Stimulated activated CD8-positive, alpha-beta memory T cell treated with anti-CD3 and anti-CD28 coated beads, Interleukin-12 subunit alpha, Interleukin-12 subunit beta, amount 100 ng/mL, for 4 hours (primary cell): ENCODE measurements at places on chromosomes 11 and 22.

GRCh38 chr11:106043540-106043939 lies 21.5 kb upstream of the MSANTD4 start:
- DNase-seq, result no peak

GRCh38 chr11:102615077-102615893 lies 9.8 kb downstream of the MMP20 start:
- no peak for DNase-seq

- DNase-seq, result no peak
Observed at GRCh38 chr11:117528097-117528721, 200.6 kb downstream of the CEP164 start.

GRCh38 chr22:44942056-44942455 lies 67.7 kb downstream of the PHF21B start:
- no peak for DNase-seq

GRCh38 chr11:44870615-44871176 lies 80.0 kb downstream of the TP53I11 start:
- no peak for DNase-seq
